ENCODE measurements at places on chromosomes 7 and 10.

DNA sequence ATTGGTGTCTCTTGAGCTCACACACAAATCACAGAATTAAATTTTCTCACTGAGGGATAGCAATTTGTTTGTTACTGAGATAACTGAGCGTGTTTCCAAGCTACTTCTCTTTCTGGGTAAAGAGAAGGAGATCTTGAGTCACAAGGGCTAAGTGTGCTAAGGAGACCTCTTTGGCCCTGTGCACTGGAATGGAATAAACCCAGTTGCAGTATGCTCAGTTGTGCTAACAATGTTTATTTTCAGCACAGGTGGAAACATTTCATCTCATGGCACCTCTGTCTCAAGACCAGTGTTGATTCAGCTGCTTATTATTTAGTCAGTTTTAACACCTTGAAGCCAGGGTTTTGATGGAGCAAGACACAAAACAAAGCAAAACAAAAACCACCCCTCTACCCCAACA lies 22.5 kb upstream of the UBE2H start:
- DNase-seq, result no peak

GRCh38 chr7:28245123-28245878 lies 64.7 kb upstream of the JAZF1 start:
- no peak for DNase-seq

DNA sequence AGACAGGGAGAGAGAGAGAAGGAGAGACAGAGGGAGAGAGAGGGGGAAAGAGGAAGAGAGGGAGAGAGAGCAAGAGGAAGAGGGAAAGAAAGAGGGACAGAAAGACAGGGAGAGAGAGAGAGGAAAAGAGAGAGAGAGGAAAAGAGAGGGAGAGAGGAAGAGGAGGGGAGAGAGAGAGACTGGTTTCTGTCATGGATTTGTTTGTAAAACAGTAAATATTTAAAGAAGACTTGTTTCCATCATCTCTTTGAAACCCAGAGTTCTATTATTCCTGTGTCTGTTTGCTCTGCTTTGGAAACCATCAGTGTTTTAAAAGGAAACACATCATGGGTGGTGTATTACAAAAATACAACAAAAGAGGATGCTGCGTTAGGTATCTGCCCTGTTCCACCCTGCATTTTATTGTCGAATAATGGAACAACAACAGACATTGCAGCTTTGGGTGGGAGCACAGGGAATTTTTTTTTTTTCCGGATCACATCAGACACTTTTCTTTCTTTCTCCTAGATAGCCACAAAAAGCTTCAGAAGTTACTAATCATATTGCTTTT lies 150.7 kb upstream of the RSU1 start:
- DNase-seq, result no peak

GRCh38 chr10:52486840-52487611 lies 172.9 kb downstream of the DKK1 start:
- no peak for DNase-seq

DNA sequence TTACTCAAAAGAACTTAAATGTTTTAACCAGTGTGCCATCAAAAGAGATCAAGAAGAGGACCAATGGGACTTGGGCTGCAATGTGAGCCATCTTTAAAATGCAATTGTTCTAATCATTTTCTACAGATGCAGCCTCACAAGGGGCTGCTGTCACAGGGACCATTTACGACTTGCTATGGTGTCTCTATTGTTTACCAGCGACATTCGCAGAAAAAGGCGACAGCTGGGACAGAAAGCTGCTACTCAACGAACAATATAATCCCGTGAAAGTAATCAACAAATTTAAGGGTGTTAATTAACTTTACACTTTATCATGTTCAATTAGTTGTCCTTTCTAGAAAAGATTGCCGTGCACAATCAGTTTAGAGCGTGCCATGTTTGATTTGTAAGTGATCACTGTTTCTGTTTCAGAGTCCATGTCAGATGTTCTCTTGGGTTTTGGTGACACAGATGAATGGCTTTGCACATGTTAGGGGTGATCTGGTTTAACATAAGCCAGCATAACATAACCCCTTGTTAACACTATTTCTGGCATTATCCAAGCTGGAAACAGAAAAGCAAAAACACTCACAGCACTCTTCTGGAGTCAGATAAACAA lies 110.8 kb downstream of the HIBADH start:
- DNase-seq, result no peak

- no peak for DNase-seq
These were observed 487.2 kb downstream of the RPS24 start for GRCh38 chr10:78520737-78521430.

DNA sequence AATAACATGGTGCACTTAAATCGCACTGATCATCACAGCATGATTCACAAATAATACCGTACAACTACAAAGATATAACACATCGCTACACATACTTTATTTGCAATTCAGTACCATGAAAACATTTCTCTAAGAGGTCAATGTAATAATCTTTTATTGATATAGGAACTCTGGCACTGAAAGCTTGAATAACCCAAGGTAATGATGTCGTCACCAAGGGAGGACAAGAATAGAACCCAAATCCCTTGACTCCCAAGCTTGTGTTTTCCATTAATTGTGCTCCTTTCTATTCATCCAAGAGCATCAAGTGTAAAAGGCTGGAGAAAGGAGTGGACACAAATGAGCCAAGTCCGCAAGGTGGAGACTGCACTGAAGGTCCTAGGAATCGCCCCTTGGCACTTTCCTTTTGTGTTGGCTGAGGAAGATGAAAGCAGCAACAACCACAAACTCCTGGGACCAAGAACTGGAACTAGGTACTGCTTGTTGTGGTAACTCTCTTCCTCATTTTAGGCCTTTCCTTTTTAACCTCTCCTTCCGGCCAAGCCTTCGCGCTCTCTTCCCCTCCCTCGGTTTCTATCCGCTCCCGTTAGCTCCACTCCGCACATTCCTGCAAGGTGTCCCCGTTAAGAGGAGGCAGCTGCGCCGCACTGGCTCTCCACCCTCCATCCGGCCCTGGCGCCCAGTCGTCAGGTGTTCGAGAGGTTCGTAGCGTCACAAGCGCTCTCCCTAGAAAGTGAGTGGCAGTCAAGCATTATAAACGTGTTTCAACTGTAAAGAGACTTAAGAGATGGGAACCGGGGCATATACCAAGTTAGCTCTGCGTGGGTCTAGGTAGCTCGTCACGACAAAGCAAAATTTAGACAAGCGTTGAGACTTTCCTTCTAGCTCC lies 1.0 kb upstream of the CBLL1 start:
- peak; percentile 7 for DNase-seq

DNA sequence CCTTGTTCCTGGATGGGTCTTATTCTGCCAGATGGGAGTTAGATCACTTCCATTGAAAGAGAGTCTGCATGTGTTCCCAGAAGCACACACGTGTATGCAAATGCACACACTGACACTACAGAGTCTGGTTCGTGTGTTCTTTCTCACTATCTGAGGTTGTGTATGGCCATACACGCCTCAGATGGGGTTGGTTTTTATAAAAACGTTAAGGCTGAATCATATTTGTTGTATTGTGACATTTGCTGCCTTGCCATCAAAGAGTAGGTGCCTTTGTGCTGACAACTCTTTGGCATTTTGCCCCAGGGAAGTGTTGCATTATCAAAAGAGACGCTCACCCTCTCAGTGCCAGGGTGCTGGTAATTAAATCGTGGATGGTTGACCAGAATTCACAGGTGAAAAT lies 37.7 kb upstream of the HDAC9 start:
- no peak for DNase-seq

DNA sequence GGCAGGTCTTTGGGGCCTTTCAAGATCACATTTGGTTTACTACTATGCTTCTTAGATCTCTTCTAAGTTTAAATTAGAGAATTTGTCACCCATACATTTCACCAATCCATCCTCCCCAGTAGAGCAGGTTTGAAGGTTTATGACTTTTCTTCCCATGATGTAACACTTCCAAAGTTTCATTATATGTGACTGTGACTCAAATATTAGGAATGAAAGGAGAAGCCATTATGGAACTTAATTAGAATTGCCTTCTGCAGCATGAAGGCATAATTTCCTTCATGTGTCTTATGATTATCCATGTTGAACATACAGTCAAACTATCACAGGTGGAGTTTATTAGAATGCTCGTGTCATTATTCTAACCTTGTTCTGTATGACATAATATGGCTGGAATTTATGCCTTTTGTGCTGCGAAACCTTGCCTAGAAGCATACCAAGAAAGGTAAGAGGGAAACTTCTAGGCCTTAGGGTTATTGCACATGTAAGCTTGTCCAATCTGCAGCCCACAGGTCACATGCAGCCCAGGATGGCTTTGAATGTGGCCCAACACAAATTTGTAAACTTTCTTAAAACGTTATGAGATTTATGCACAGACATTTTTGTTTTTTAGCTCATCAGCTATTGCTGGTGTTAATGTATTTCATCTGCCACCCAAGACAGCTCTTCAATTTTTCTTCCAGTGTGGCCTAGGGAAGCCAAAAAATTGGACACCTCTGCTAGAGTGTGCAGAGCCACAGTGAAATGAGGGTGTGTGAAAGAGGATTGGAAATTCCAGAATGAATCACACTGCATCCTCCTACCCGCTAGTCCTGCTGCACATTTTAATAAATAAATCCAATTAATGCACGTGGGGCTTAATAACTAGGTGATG lies 133.6 kb downstream of the TMEM26 start:
- no peak for DNase-seq

GRCh38 chr7:27875061-27875460 lies 135.1 kb downstream of the TAX1BP1 start:
- no peak for DNase-seq

DNA sequence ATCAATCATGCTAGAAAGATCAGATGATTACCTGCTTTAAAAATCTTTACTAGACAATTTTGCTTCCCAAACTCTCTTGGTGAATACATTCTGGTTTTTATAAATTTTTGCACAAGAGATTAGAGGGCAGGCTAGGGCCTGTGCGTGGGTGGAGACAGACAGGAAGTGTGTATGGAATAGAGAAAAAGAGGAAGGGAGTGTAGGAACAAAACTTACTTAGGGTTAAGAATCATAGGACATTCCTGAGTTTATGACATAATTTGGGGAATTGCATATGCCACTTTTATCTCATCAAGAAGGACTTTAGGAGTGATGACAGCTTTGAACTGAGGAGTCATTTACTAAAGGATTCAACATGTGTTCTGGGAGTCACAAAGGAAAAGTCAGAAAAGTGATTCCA lies 31.3 kb downstream of the LAMB1 start:
- DNase-seq, result no peak

- no peak for DNase-seq
These were observed 32.7 kb downstream of the LGI1 start for GRCh38 chr10:93790439-93790838.

GRCh38 chr10:23157239-23157681 lies 34.9 kb upstream of the PTF1A start:
- no peak for DNase-seq

DNA sequence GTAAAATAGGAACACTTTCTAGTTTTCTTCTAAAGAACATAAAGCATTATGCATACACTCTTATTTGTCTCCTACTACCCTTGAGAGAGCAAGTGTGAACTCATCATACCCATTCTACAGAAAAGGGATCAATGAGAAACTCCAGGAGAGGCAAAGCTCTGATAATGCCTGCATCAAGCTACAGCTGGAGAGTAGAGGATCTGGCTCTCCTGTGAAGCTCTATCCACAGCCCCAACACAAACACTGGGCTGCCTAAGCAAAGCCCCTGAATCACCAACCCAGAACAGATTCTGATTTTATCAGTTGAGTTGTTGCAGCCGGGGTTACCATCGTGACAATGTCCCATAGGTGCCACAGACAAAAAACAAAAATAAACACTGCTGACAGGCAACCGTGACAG lies 74.9 kb downstream of the NUDCD3 start:
- no peak for DNase-seq

DNA sequence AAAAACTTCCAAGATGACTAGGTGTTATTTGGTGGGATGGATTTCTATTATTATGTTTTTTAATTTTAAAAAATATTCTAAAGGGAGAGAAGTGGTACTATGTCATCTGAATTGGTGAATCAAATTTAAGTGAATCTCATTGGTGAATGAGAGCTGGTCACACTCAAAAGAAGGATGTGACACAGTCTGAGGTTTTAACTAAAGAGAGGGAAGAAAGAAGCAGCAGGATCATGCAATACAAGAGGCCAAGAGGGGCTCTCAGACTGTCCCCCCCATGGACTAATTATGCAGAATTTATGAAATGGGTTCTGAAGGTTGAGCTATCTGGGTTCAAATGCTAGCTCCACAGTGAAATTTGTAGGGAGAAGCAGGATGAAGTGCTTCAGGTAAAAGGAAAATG lies 16.2 kb downstream of the MACC1 start:
- no peak for DNase-seq

GRCh38 chr7:42886893-42887505 lies 24.9 kb downstream of the C7orf25 start:
- no peak for DNase-seq

DNA sequence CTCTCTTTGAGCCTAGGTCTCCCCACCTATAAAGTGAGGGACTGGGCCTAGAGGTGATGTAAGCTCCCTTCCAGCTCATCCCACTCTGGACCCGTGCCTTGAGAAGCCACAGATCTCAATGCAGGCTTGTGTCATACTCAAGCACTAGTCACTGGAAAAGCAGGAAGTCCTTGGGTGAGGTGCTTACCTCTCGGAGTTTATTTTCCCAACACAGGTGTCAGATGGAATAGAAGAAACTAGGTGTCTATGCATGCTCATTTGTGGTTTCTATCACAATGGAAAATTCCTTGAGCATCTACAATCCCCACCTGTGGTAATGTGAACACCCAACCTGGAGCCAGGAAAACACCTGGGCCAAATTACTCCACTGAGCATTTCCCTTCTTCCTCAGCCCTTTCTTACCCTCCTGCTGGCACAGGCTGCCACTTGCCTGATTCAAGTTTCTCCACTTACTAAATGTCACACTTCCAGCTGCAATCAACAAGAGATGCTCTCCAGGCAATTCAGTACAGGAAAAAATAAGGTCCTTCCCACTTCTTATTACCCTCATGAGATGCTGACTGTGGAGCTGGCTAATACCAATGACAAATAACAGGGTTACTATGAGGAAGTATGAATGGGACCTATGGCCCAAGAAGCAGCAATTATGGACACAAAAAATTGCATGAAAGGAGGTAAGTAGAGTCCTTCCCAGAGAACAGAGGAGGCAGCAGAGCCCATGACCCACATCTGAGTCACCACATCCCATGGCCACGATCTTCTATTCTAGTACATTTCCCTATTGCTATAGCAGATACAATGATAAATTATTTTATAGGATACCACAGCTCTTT lies 13.1 kb downstream of the LSM5 start:
- DNase-seq, result no peak

Measured in stimulated activated CD4-positive, alpha-beta T cell treated with anti-CD3 and anti-CD28 coated beads, Interleukin-12 subunit alpha, Interleukin-12 subunit beta, amount 100 ng/mL, for 48 hours (primary cell).